Pulmonary artery endothelial cell (primary cell): ENCODE measurements at places on chromosomes 16 and 17. TPM values are rescaled to one million over a fixed set of nuclear protein-coding genes. Genes with fewer than 3 reads are reported as not detected.

- DNase-seq, result no peak
Observed at GRCh38 chr17:63986821-63987220, 11.3 kb upstream of the PRR29 start.

GRCh38 chr17:30520882-30521281, 43.7 kb downstream of the GOSR1 start:
- no peak for DNase-seq

DNA sequence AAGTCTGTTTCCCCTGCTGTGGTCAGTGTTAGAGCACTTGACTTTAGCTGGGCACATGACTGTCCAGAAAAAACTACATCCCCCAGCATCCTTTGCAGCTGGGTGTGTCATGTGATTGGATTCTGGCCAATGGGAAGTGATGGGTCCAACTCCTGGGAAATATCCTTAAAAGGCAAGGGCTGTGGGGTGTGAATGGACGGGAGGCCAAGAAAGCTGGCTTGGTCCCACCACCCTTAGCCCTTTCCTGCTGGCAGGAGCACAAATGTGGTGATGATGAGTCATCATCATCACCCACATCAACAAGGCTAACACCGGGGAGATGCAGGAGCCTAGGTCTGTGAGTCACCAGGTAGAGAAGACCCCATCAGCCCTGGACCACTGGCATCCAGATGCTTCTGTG, 341.7 kb downstream of the C16orf95 start:
- DNase-seq, result peak; percentile 15

GRCh38 chr16:22665048-22665797, 148.7 kb upstream of the HS3ST2 start:
- DNase-seq, result no peak

OR2C1 gene
- total RNA-seq, result 0.07 TPM in 1 of 2 replicates, not detected in the other

SETD6 gene
- total RNA-seq, result 9.8 and 11.0 TPM in 2 replicates

DNA sequence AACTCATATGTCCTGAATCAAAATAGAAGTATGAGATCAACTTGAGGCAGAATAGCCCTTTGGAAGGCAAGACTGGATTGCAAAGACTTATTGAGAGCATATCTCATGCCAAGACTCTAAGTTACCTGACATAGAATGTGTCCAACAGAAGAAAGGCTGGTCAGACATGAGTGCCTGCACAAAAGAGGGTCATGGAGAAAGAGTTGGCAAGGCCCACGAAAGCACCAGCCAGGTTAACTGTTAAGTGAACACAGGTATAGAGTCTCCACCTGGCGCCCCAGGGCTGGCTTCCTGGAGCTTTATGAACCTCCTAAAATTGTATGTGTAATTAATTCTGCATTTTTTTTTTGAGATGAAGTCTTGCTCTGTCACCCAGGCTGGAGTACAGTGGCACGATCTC, 71.0 kb downstream of the CMC2 start:
- no peak for DNase-seq

DNA sequence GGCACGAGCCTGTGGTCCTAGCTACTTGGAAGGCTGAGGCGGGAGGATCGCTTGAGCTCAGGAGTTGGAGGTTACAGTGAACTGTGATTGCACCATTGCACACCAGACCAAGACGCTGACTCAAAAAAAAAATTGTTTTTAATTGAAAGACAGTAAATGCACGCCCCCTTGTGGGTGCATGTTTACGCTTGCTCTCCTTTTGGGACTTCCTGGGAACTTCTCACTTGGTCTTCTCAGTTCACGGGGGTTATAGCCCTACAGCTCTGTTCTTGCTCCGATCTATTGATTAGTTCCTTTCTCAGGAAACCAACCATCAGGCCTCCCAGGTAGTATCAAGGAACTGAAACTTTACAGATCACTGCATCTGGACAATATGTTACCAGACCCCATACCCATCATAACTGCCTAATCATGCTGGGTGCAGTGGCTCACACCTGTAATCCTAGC, 14.2 kb upstream of the RIPOR1 start:
- peak; percentile 49 for DNase-seq

- DNase-seq, result no peak
Observed at GRCh38 chr16:23924128-23924527, 88.3 kb downstream of the PRKCB start.

DNA sequence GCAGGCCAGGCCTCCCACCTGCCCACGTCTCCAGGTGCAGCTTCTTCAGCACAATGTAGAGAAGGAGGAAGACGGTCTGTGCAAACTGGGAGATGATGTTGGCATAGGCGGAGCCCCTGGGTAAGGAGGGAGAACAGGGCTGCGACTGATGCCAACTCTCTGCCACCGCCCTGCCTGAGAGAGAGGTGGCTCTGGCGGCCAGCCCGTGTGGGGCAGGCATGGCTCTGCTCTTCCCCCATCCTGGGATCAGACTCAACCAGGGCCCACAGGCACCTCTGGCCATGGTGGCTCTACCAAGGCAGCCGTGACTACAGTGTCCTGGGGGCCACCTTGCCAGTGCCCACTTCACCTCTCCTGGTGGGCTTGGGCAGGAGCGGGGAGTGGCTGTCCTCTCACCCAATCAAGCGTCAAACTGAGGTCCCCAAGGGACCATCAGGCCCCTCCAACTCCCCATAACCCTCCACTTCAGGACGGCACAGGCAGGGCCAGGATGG, 8.6 kb downstream of the SLC47A2 start:
- DNase-seq, result no peak

GRCh38 chr17:40303009-40303657, 5.8 kb upstream of the RARA start:
- DNase-seq, result no peak

CLEC10A gene
- 0.07 and 0.14 TPM in 2 replicates for total RNA-seq

GRCh38 chr17:8888704-8889302, 21.3 kb upstream of the PIK3R6 start:
- no peak for DNase-seq

SENP3 gene
- total RNA-seq, result 95.6 and 108 TPM in 2 replicates
